ENCODE measurements at places on chromosomes 7 and 10.

- no peak for DNase-seq
Measured at GRCh38 chr10:25076506-25077177, 60.2 kb downstream of the THNSL1 start.

GRCh38 chr10:48838834-48839233 is 100.8 kb downstream of the LRRC18 start:
- DNase-seq: no peak

DNA sequence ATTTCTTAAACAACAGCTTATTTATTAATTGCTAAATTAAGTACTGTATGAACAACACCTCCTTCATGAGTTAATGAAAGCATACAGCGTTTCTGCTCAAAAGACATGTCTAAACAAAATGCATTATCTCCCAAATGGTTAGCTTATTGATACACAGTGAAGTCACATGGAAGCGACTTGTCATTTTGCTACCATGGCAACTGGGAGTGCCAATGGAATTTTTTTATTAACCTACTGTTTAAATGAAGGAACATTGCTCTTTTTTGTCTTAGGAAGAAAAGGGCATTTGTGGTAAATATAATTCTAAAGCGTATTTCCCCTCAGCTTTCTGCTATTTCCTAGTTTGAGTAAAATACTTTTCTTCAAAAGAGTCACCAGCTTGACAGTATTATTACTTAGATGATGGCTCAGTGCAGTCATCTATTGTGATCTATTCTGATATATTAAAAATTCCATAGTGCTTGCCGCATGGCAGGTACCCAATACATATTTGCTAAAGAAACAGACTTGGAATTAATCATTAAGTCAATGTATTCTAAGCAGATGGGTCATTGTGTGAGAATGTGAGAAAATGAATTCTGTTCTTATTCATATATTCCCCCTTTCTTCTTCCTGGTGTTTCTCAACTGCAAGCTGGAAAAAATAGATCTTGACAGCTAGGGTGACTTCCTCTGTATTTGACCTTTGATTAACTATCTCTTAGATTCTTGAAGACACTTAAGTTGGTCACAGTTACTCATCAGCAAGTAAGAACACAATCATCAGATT is 818.3 kb downstream of the MAGI2 start:
- DNase-seq: no peak

- DNase-seq: no peak
Measured at GRCh38 chr7:101173752-101174244, 6.3 kb downstream of the NAT16 start.

DNA sequence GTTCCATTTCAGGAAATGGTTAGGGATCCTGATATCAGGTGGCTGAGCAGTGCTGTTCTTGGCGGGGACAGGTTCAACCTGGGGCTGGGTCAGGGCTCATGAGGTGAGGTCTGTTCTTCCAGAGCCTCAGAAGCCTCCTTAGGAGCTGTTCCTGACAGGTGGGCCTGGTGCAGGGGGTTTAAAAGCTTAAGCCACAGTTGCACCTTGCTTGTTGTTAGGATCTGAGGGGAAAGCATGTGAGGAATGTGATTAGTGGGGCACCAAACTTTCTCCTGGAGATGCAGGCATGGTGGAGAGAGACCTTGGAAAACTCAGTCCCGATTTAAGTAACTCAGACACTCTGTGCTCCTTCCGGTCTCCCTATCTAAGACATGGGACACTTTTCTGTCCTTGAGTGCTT is 18.7 kb upstream of the CRHR2 start:
- no peak for DNase-seq
